ENCODE measurements at places on chromosomes 5 and 9. TPM values are rescaled to one million over a fixed set of nuclear protein-coding genes. Genes with fewer than 3 reads are reported as not detected.
A peak's percentile ranks its signal among the peaks of the same experiment; 100 is the strongest.

- no peak for DNase-seq
These were observed 17.2 kb upstream of the SUSD3 start for GRCh38 chr9:93041108-93041802.

Gene AFAP1L1
- polyA plus RNA-seq, result 10.1 TPM

DNA sequence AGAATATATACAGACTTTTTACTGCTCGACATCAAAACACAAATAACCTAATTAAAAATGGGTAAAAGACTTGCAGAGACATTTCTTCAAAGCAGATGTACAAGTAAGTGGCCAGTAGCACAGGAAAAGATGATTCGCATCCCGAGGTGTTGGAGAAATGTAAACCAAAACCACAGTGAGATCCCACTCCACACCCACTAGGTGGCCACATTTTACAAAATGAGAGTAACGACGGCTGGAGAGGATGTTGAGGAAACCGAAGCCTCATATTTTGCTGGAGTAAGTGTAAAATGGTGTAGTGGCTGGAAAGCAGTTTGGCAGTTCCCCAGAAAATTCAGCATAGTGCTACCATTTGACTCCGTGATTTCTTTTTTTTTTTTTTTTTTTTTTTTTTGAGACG is 21.3 kb upstream of the GBGT1 start:
- peak; percentile 67 for DNase-seq

- no peak for DNase-seq
These were observed 240.6 kb downstream of the ACTL7B start for GRCh38 chr9:108615152-108615551.

Gene ZNF454
- polyA plus RNA-seq, result 0.18 TPM

- no peak for DNase-seq
These were observed 350 bp upstream of the ECPAS start for GRCh38 chr9:111484572-111484894.
